Activated CD8-positive, alpha-beta memory T cell treated with anti-CD3 and anti-CD28 coated beads for 4 hours (primary cell): ENCODE measurements at places on chromosomes 5 and 9.

- DNase-seq, result no peak
These were observed 94.8 kb upstream of the SPATA31C2 start for GRCh38 chr9:88233091-88233490.

GRCh38 chr5:95823218-95823737 lies 752 bp upstream of the GLRX start:
- DNase-seq, result no peak

GRCh38 chr5:37754976-37755375 lies 84.9 kb downstream of the GDNF start:
- DNase-seq, result no peak

- DNase-seq, result no peak
These were observed 450 bp downstream of the GPBP1 start for GRCh38 chr5:57174128-57174889.

DNA sequence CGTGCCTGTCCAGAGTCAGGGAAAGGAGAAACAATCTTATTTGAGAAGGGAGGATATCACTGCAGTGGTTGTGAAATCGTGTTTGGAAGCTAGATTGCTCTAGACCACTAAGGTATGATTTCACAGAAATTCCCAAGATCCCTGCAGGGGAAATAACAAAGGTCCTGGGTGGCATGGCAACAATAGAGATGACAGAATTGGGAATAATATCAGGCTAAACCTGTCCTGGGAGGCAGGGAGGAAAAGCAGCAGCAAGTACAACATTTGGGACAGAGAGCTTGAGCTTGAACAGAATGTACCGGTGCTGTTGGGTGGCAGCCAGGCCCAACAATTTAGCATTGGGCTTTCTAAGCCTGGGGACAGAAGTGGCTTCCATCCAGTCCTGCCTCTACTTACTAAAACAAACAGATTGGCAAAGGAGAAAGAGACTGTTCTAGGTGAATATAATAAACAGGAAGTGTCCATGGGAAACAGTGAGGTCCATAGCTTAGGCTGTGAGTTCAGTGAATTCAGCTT lies 17.0 kb upstream of the ARHGAP26 start:
- DNase-seq, result no peak

DNA sequence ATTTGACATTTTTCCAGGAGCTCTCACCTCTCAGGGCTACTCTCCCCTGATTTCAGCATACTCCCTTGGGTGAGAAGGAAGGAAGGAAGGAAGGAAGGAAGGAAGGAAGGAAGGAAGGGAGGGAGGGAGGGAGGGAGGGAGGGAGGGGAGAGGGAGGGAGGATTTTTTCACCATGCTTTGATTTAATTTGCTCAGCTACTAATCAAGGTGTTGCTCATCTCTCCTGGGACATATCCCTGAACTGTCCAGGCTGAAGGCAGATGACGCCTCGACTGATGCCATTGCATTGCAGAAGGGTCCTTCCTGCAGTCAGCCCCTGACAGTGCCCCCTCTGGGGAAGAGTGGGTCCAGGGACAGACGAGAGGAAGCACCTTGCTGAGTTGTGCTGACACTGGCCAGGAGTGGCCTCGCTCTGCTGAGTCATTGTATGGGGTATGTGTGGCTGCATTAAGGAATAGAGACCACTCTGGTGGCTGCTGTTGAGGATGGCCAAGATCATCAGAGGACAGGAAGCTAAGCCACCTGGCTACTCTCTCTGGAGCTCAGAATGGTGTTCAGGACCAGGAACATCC lies 43.6 kb upstream of the CRB2 start:
- DNase-seq, result no peak
